ENCODE measurements at places on chromosomes 5 and 9. TPM values are rescaled to one million over a fixed set of nuclear protein-coding genes. Genes with fewer than 3 reads are reported as not detected.

TENT4A gene
- total RNA-seq, result 41.2 TPM

DNA sequence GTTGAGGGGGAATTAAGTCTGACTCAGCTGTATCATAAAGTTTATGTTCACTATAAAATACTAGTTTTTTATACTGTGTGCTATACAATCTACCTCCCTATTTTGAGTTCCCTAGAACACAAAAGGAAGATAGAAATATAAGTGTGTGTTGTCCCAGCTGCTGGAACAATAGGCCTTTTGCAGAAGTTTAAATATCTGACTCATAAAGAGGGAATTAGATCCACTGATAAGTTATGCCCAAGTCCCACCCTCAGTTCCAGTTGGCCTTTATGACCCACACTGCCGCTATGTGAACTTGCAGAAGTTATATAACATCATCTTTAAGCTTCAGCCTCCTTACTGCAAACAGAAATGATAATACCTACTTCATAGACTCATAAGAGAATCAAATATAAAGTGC, 88.5 kb upstream of the DAB2 start:
- DNase-seq, result no peak
- no peak overlapping the region for H3K27ac ChIP-seq
- no peaks in the 10 kb centered on the region for H3K4me1 ChIP-seq
- no peak overlapping the region for H3K4me3 ChIP-seq
- H3K36me3 ChIP-seq, result no peaks in the 10 kb centered on the region
- no peaks in the 10 kb centered on the region for H3K27me3 ChIP-seq

APBA1 gene
- total RNA-seq, result 4.4 TPM

PTPRD gene
- total RNA-seq, result 139 TPM

DNA sequence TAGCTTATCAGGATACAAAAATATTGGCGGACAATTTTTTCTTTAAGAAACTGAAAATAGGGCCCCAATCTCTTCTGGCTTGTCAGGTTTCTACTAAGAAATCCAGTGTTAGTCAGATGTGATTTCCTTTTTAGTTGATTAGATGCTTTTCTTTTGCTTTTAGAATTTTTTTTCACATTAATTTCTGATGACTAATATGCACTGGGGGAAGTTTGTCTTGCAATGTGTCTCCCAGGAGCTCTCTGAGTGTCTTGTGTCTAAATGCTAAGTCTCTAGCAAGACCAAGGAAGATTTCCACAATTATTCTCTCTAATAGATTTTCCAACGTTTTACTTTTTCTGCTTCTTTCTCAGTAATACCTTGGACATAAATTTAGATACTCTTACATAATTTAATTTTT, 559.8 kb upstream of the TYRP1 start:
- no peaks in the 10 kb centered on the region for H3K27me3 ChIP-seq
- DNase-seq, result no peak
